Pulmonary artery endothelial cell (primary cell): ENCODE measurements at places on chromosomes 16 and 17.

DNA sequence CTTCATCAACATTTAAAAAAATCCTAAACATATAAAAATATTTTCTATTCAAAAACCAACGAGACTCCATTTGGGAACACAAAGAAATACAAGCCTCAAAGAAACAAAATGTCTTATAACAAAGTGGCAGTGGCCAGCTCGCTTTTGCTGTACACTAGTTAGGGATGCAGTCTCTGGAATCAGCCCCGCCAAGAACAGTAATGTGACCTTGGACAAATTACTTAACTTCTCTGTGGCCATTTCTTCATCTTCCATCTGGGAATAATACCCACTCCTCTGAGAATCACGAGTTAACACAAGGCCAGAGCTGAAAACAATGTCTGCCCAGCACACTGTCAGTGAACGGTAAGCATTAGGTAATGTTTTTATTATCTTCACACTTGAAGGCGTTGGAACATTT is 5.6 kb downstream of the STAT5B start:
- DNase-seq = no peak

DNA sequence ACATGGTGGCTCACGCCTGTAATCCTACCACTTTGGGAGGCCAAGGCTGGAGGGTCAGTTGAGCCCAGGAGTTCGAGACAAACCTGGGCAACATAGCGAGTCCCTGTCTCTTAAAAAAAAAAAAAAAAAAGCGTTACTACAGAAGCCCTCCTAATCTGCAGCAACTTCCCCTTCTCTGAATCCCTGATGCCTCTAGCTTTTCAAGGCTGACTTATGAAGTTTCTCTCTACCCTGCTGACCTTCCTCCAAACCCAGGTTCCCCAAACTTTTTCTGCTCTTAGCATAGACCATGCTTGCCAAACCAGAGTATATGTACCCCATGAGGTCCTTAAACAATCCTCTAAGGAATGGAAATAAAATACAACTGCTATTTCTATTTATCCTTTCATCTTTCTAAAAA is 16.4 kb downstream of the LYRM1 start:
- no peak for DNase-seq

DNA sequence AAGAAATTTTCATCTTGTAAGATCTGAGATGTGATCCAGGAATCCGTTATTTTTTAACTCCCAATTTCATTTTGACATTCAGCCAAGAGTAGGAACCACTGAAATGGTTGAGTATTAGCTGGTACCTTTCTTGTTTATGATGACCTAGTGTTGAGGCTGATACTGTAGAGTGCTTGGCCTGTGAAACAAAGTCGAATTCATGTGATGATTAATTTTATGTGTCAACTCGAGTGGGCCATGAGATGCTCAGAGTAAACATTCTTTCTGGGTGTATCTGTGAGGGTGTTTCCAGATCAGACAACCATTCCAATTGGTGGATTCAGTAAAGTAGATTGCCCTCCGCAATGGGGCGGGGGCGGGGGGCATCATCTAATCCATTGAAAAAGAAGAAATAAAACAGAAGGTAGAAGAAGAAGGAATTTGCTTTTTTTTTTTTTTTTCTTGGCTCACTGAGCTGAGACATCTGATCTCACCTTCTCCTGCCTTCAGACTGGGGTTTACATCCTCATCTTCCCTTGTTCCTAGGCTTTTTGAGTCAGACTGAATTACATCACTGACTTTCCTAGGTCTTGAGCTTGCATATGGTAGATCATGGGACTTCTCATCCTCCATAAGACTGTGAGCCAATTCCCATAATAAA is 264.6 kb upstream of the KCNJ16 start:
- no peak for DNase-seq

DNA sequence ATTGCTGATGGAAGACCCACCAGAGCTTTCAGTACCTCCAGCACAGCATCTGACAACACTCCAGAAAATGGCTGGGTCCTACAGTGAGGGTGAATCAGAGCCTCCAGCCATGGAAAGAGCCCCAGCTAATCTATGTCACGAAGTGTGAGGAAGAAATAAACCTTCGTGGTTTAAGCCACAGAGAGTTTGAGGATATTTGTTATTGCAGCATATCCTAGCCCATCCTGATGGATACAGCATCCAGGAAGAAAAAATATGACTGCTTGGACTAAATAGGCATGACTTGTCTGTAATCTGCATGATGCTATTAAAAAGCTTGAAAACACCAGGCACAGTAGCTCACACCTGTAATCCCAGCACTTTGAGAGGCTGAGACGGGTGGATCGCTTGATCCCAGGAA is 13.3 kb upstream of the CCL17 start:
- DNase-seq = no peak

GRCh38 chr16:10918294-10919002 is 23.8 kb downstream of the DEXI start:
- peak; percentile 81 for DNase-seq

DNA sequence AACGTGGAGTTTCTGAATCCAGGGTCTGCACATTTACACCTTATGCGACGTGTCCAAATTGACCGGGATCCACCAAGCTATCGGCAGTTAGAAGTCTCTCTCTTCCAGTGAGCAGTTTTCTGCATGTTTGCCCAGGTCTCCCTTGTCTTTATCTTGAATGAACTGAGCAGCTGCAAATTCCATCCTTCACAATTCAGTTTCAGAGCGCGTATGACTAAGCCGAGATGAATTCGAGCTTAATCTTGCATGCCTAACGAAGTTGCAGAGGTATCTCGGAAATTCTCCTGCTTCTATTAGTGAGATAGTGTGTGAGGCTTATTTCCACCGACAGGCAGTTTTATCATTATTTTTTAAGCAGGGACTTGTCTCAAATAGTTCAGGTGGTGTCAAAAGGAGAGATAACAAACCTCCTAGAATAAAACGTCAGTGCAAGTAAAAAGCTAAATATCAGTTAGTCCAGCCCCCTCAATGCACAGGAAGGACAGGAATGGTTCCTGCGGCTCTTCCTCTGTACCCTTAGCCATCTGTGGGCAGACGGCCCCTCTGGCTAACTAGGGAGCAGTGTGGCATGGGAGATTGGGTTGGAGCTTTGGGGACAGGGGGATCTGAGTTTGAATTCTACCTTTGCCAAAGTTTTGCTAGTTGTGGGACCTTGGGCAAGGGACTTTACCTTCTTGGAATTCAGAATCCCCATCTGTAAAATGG is 93.0 kb upstream of the GPR139 start:
- no peak for DNase-seq

DNA sequence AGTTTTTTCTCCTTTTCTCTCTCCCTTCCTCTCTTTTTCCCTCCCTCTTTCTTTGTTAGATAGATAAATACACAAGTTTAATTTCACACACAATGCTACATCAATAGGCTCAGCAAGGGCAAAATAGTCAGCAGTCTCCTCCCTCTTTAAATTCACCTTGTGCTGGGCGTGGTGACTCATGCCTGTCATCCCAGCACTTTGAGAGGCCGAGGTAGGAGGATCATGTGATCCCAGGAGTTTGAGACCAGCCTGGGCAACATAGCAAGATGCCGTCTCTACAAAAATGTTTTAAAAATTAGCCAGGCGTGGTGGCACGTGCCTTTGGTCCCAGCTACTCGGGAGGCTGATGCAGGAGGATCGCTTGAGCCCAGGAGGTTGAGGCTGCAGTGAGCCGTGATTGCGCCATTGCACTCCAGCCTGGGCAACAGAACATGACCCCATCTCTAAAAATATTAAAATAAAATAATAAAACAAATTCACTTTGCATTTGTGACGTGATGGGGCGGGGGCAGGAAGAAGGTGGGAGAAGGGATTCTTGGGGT is 27.4 kb downstream of the IL21R start:
- DNase-seq = no peak

- no peak for DNase-seq
Observed at GRCh38 chr16:89431158-89431584, 59.2 kb downstream of the ANKRD11 start.

DNA sequence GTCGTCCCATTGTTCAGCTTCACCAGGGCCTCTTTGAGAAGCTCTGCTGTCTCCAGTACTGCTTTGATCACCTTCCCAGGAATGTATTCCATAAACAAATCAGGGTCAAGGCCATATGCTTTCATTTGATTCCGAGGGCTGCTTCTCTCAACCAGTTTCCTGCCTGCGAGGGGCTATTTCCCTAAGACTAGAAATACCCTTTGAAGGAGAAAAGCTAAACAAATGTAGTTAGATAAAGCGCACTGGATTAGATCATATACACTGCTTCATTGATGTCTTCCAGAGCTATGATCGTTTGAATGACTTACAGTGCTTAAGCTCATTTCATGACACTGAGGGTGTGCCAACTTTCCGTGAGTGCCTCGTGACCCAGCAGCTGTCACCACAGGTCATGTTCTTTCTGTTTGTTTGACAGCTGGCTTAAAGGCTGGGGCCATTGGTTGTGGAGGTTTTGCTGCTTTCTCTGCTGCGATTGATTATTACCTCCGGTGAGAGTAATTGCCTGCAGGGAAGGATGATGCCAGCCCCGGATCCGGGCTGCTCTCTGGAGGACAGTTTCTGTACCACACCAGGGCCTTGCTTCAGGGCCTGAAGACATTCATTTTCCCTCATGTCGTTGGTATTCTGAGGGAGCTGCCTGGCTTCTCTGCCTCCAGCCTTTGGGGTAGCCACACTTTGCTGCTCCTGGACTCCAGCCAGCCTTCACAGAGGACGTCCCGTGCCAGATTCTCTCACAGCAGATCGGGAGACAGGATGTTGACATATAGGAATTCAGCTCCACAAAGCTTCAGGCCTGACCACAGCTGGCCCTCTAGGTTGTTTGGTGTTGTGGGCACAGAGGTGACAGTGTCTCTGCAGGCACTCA is 3.9 kb downstream of the TIMM22 start:
- no peak for DNase-seq

DNA sequence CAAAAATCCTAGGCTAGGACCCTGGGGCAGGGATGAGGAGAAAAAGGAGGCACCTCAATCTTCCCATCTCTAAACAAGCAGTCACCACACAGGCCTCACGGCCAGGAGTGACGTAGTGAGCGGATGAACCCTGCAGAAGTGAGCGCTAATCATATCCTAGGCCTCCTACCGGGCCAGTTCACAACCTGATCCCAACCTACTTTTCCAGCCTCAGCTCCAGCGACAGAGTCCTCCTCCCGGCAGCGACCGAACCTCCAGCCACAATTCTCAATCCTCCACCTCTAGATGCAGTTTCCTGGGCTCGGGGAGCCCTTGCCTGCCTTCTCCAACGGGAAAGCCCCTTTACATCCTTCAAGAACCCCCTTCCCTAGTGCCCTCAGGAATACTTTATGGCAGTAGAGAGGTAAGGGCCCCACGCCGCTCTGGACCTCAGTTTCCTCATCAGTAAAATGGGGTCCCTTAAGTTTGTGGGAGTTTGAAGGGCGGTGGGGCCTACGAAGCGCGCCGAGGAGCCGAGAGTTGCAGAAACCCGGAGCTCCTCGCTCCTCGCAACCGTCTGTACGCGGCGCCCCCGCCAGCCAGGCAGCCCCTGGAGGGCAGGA is 1.4 kb downstream of the ZNF668 start:
- no peak for DNase-seq

GRCh38 chr16:74029115-74029792 is 267.4 kb upstream of the PSMD7 start:
- no peak for DNase-seq

GRCh38 chr16:80932708-80933095 is 74.0 kb downstream of the CMC2 start:
- DNase-seq = peak; percentile 99

DNA sequence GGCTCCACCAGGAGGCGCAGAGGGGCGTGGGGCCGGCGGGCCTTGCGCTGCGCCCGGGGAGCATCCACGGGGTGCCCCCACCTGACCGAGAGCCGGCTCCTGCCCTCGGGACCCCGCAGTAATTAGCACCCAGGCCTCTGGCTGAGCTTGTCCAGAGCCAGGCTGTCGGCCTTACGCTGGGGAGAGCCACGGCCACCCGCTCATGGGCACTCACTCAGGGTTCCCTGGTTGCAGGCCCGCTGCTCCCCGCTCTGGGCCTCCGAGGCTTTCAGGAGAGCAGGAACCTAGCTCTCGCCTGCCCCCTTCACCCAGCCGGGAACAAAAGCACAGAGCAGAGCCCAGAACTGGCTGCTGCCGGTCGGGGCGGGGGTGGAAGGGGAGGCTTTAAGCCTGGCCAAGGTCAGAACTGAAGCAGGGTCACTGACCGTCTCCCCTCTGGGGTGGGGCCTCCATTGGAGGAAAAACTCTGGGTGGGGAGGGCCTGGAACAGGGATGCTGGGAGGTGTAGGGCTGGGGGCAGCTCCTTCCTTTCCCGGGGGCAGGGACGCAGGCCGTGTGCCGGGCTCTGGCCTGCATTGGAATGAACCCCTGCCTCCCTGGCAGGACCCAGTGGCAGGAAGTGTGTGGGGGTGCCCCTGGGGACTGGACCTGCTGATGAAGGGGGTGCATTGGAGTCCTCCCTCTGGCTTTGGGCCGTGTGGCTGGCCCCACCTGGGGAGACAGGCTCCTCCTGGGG is 12.3 kb downstream of the GLIS2 start:
- peak; percentile 24 for DNase-seq

- DNase-seq = no peak
Observed at GRCh38 chr17:61946359-61946758, 18.6 kb upstream of the INTS2 start.

DNA sequence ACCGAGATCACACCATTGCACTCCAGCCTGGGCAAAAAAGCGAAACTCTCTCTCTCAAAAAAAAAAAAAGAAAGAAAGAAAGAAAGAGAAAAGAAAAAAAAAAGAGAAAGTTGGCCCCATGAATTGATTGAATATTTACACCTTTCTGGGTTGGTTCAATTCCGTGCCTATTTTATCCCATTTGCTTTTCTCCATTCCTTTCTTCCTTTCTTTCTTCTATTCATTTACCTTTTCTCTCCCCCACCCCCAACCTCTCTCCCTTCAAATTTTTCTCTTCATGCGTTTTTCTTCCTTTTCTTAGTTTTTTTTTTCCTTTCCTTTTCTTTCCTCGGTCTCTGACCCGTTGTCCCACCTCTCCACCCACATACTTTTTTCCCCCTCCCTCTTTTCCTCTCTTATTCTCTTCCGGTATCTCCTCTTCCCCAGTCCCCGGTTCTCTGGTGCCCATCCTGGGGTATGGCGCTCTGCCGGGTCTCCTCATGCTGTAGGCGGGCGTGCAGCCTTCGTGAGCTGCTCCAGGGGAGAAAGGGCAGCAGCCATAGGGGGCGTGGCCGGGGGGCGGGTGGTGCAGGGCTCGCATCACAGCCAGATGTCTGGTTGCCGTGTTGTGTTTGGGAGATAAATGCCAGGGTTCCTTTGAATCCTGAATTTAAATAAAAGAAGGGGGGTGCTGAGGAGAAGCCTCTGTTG is 5.3 kb upstream of the COL1A1 start:
- no peak for DNase-seq

DNA sequence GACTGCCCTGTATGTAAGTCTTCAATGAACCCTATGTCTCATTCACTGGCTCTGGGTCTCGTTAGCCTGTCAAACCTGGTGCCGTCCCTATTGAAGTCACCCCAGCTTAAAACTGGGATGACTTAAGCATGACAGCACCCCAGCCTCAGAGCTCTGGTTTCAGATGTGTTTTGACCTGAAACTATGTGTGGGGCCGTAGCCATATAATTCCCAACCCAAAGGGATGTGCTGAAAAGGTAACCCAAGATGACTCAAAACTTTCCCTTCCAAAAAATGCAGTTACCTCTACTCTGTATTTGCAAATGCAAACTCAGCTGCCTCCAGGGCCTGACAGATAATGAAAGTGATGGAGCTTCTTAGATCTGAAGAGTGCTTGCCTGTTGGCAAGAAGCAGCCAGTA is 478.3 kb upstream of the ERCC4 start:
- no peak for DNase-seq

- no peak for DNase-seq
Observed at GRCh38 chr17:4109449-4109848, 33.4 kb downstream of the ZZEF1 start.

- DNase-seq = peak; percentile 96
Observed at GRCh38 chr17:78933025-78933958, 8.1 kb upstream of the TIMP2 start.

GRCh38 chr16:23464196-23464595 is 11.2 kb upstream of the COG7 start:
- DNase-seq = no peak

- DNase-seq = no peak
Observed at GRCh38 chr17:78937561-78937960, 12.4 kb upstream of the TIMP2 start.
